ENCODE measurements at places on chromosomes 1 and 21.

- no peak for DNase-seq
Observed at GRCh38 chr1:17143760-17144159, 24.5 kb upstream of the PADI2 start.

DNA sequence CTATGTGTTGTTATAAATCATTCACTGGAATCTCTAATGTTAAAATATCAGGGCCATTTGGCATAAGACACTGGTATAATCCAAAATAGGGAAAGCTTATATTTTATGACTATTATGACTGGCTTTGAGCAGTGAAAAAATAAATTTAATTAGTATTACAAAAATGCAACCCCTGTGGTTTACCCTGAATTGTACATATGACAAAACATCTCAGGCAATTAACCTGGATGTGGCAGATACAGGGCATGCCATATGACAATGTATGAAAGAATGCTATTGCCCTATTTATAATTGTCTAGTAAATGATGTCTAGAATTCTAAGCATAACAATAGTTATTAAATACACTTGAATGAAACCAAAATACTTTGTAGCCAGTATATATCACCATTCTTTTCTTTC lies 532.5 kb upstream of the ADGRL4 start:
- no peak for DNase-seq

DNA sequence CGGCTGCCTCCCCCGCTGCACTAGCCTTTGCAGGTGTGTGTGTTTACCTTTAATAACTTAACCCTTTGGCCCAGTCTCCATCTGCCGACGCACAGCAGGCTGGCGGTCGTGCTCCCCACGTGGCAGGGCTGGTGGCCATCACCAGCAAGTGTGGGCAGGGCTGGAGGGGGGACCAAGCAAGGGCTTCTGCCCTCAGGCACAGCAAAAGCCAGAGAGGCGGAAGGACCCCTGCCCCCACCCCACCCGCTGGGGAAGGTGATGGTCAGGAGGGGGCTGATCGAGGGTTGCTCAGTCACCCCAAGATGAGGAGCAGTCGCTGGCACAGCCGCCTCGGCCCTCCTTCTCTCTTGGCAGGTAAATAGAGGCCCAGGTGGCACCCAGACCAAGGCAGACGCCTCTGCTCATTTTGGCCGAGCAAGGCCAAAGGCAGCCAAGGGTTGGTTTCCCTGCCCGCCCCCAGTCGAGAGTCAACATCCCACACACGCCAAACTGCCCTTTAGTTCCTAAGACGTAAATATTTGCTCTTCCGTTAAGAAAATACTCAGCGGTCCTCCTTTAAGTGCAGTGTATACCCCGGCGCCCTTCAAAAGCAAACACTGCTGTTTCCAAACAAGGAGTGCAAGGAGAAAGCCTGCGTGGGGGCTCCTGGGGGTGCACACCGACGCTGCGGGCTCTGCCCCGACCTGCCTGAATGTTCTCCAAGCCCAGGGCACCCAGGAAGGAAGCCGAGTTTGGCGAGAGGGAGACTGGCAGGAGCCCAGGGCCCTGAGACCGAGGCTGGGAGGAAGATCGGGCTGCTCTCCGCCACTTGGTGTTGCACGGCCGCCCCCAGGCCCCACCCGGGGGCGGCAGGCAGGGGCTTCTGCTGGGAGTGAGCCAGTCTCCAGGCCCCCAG lies 82.7 kb downstream of the SIK1 start:
- no peak for DNase-seq

- DNase-seq = no peak
Observed at GRCh38 chr1:1106510-1107221, 9.2 kb downstream of the C1orf159 start.

GRCh38 chr21:25925936-25926335 lies 191.2 kb downstream of the GABPA start:
- DNase-seq = no peak

DNA sequence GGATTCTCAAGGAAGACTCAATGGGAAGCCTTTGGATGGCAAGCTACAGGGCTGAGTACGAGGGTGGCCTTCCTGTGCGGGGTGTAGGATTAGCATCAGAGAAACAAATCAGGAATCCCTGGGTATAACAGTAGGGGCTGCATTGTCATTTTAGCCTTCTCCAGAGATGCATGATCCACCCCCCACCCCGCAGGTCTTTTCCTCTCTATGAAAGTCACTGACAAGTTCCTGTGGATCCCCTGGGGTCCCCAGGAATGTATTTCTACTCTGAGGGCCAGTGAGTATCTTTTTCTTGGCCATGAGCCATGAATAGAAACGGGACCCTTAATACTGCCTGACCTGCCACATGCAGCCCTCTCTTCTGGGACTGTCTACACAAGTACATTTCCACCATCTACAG lies 473.0 kb upstream of the VAMP3 start:
- no peak for DNase-seq

- DNase-seq = no peak
Observed at GRCh38 chr1:204262506-204263253, 48.9 kb upstream of the GOLT1A start.

GRCh38 chr21:45329261-45330074 lies 41.8 kb upstream of the POFUT2 start:
- DNase-seq = no peak

- peak; percentile 31 for DNase-seq
Observed at GRCh38 chr1:29706936-29707335, 470.6 kb downstream of the PTPRU start.

GRCh38 chr1:8722366-8722765 lies 95.1 kb downstream of the RERE start:
- DNase-seq = no peak

DNA sequence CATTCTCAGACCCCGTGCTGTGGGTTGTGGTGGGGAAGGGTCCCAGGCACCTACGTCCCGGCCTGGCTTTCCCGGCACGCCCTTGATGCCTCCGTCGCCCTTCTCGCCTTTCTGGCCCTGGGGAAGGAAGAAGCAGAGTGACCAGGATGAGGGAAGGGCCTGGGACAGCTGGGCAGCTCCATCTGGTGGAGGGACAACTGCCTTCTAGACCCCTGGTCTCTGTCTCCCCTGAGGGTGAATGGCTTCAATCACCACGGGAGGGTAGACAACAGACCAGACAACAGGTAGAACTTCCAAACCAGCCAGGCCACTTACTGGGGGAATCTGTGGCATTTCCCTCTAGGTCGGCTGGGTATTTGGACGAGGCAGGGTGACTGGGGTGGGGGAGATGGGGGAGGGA lies 11.9 kb downstream of the COL16A1 start:
- no peak for DNase-seq

- DNase-seq = no peak
Observed at GRCh38 chr21:42654913-42655795, 1.7 kb downstream of the PDE9A start.

- DNase-seq = no peak
Observed at GRCh38 chr1:18447509-18448220, 33.1 kb upstream of the KLHDC7A start.

GRCh38 chr1:164651351-164651951 lies 92.5 kb downstream of the PBX1 start:
- no peak for DNase-seq

DNA sequence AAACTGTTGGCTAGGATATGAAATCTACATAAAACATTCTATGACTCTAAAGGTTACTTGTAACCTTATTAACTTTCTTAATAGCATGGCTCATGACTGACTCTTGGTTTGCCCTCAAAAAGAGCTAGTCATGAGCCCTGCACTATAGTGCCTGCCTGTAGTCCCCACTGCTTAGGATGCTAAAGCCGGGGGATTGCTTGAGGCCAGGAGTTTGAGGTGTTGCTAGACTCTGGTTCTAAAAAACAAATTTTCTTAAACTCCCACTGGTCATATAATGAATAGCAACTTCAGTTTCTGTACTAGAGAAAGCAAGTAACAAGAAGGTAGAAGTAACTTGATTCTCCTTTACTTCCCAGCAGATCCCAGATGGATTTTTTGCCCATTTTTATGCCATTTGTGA lies 15.8 kb upstream of the NEXN start:
- DNase-seq = no peak

- no peak for DNase-seq
Observed at GRCh38 chr1:117783606-117784396, 145.6 kb downstream of the GDAP2 start.

GRCh38 chr21:44253832-44254710 lies 7.6 kb downstream of the DNMT3L start:
- DNase-seq = no peak

DNA sequence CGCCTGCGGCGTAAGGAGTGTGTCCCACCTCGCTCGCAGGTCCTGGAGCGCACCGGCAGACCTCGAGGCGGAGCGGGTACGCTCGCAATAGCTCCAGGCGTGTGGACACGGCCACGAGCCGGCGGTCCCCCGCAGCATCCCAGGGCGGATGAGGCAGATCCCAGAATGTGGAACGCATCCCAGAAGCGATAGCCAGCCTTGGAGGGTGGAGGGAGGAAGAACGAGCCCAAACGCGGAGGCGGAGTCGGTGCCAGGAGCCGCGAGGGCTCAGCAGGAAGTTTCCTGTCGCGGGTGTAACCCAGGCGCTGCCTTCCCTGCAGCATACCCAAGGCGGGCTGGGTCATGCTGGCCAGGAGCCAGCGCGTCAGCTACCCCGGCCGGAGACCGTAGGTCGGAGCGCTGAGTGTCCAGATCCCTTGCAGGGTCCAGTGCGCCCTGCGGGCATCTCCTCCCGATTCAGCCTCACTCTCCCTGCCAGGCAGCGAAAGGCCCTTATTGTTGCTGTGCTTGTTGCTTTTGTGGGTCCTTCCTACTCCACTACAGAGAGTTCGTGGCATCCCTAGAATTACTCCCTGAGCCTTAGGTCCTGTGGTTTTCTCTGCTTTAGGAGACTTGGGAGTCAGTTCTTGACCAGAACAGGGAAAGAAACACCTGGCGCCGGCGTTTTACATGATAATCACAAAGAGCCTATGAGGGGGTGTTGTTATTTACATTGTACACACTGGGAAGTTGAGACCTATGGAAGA lies 27.7 kb downstream of the STYXL2 start:
- peak; percentile 53 for DNase-seq

DNA sequence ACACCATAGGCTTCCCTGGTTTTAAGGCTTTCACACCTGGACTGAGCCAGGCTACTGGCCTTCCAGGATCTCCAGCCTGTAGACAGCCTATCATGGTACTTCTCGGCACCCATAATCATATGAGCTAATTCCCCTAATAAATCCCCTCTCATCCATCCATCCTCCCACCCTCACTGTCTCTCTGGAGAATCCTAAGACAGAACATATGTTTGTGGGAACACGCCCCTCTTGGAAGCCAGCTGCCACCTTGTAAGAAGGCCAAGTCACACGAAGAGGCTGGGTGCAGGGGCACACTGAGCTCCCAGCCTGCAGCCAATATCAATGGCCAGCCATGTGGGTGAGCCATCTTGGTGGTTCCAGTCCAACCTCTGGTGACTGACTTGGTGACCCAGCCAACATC lies 7.4 kb downstream of the CLCC1 start:
- no peak for DNase-seq

GRCh38 chr1:114078116-114078515 lies 75.6 kb downstream of the SYT6 start:
- no peak for DNase-seq

DNA sequence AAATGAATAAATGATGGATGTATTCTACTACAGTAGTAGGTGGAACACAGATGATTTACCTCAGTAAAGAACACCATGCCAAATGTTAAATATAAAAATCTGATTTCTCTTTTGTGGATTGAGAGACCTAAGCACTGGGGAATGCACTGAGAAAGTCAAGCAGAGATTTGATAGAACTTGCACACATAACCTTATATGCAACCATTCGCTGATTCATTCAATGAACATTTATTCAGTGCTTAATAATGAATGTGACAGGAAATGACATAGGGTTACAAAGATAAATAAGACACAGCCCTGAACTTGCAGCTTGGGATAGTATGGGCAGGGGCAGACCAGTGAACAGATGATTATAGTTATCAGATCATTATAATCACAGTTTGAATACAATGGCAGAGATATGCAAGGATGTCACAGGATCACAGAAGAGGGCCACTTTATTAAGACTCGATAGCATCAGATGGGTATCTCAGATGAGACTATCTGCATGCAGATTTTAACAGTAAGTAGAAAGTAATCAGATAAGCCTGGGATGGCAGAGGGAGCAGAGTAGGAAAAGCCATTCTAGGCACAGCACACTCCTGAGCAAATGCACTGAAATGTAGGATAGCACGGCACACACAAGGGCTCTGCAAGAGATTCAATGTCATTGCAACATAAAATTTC lies 169.4 kb downstream of the ASTN1 start:
- no peak for DNase-seq

DNA sequence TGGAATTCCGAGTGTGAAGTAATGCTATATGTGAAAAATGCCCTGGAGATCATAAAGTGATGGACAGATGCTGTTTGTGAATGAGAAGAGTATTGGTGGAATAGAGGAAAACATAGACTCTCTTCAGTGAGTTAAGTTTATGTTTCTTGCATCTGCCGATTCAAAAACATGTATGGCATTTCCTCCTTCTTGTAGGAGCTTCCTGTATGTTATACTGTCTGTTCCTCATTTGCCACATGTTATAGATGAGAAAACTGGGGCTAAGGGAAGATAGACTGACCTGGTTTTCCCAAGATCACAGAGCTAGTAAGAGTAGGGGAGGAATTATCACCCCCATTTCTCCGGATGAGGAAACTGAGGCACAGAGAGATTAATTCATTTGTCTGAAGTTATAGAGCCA lies 41.1 kb upstream of the IL20 start:
- no peak for DNase-seq

GRCh38 chr1:225651376-225651871 lies 1.5 kb downstream of the ENAH start:
- DNase-seq = no peak

DNA sequence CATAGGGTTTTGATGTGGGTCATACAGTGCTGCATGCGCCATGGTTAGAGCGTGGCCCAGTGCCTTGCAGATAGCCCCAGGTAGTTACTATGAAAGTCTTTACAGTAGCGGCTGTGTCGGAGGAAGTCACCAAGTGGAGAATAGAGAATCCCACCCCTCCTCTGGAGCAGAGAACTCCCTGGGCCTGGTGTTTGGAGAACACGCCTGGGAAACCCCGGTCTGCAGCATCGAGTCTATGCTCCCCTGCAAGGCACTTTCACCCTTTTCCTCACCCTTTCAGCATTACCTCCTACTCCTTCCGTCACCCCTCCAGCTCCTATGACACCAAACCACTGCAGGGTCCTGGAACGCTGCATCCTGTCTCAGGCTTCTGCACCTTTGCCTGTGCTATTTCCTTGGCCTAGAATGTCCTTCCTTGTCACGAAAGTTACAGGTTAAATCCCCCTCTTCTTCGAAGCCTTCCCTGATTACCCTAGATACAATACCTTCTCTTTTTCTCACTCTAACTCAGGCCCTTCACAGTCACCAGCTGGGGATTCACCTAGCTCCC lies 2.7 kb upstream of the SLC1A7 start:
- no peak for DNase-seq

DNA sequence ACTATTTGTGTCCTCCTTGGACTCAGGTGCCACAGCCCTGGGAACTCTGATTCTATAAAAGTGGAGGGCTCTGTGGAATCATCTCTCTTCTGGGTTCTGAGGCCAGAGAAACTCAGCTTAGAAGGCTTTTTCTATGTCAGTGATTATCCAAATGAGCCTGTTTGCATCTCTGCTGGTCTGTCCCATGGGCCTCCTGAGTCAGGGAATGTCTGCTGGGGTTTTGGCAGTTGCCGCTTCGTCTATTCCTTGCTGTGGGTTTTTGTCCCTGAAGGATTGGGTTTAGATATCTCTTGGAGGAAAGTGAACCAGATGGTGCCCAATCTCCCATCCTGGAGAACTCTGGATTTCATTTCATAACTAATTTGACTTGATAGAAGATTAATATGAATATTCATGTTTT lies 297.6 kb downstream of the HHAT start:
- DNase-seq = no peak

Data from NCI-H774 (cell line).